ENCODE measurements at places on chromosomes 5 and 9.

- DNase-seq, result no peak
Observed at GRCh38 chr9:107933516-107933915, 443.9 kb upstream of the KLF4 start.

DNA sequence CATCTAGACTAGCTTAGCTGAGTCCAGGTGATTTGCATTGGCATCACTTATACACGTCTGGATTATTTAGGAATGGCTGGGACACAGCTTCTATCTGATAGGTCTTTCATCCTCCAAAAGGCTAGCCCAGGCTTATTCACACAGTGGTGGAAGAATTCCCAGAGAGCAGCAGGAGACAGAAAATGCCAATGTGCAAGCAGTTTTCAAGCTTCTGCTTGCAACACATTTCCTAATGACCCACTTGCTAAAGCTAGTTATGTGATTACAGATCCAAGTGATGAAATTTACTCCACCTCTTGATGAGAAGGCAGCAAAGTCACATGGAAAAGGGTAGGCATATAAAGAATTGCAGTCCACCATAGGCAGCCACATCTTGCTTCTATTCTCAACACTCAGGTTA, 44.2 kb upstream of the MAST4 start:
- DNase-seq, result no peak

- no peak for DNase-seq
Observed at GRCh38 chr9:76181020-76181641, 213.1 kb downstream of the RFK start.

DNA sequence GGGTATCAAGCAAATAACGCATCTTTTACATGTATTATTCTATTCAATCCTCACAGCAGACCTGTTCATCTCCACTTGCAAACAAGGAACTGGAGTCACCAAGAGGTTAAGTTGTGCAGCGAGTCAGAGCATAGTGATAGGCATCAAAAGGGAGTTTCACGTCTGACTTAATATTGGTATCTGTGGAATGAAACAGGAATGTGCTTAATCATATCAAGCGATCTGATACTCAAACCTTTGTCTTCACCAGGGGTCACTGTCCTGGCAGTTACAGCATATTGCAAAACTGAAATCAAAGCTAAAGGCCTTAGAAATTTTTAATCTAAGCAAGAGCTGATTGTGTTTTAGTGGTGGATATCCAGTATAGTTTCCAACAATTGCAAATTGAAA, 271.6 kb downstream of the PLK2 start:
- DNase-seq, result no peak

DNA sequence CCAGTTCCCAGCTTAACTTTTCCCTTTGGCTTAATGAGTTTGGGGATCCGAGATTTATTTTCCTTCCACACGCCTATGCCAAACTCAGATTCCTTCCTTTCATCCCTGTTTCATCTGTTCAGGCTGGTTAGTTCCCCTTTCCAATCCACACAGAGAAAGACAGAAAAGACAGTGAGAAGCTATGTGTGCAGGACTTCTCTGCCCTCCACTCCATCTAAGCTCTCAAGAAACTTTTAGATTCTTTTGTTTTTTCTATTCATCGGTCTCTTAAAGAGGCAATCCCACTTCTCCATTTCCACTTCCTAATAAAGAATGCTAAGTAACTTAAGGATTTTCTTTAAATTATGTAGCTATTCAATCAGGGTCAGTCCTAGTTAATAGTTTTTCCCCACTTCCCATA, 11.2 kb downstream of the ITGA1 start:
- no peak for DNase-seq

All from iPS DF 19.7 (cell line).